ENCODE measurements at places on chromosomes 5 and 9.

GRCh38 chr9:899440-900184, 58.1 kb downstream of the DMRT1 start:
- DNase-seq: no peak

DNA sequence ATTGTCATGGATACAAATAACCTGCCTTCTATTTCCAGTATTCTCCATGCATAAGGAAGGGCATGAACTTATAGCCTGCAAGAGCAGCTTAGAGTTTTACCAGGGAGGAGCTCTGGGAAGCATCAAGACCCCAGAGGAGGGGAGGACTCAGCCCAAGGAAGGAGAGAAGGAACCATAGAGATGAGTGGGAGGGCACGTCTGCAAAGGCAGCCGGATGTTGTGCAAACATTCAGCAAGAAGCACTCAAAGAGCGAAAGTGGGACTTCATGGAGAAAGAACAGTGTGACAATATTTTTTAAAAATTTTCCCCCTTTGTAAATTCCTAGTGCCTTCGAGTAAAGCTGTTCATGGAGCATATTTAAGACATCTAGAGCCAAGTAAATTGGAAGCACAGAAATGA, 270.1 kb upstream of the PTGER4 start:
- DNase-seq: peak; percentile 27

DNA sequence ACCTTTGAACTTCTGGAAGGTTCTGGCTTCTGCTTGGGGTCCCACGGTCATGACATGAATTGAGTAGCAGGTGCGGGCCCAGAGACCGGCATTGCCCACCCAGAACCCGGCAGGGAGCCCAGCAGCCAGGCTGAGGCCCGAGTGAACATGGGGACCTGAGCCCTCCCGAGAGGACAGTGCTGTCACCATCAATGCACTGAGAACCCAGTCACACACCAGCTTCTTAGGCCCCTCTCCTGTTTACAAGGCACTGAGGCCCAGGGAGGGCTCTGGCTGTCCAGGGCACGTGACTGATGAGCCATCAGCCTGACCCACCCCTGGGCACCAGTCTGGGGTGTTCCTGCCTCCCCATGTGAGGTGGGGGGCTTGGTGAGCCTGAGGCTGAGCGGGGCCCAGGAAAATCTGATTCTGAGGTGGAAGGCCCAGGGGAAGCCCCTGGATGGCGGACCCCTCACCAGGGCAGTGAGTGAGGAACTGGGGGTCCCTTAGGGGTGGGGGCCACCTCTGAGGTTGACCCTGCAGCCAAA, 60.3 kb upstream of the RNU6ATAC start:
- DNase-seq: no peak

GRCh38 chr5:116159006-116159405, 74.2 kb downstream of the COMMD10 start:
- no peak for DNase-seq

GRCh38 chr5:5980538-5980895, 397.8 kb downstream of the MED10 start:
- no peak for DNase-seq

GRCh38 chr5:143248822-143249579, 154.5 kb downstream of the NR3C1 start:
- DNase-seq: no peak

DNA sequence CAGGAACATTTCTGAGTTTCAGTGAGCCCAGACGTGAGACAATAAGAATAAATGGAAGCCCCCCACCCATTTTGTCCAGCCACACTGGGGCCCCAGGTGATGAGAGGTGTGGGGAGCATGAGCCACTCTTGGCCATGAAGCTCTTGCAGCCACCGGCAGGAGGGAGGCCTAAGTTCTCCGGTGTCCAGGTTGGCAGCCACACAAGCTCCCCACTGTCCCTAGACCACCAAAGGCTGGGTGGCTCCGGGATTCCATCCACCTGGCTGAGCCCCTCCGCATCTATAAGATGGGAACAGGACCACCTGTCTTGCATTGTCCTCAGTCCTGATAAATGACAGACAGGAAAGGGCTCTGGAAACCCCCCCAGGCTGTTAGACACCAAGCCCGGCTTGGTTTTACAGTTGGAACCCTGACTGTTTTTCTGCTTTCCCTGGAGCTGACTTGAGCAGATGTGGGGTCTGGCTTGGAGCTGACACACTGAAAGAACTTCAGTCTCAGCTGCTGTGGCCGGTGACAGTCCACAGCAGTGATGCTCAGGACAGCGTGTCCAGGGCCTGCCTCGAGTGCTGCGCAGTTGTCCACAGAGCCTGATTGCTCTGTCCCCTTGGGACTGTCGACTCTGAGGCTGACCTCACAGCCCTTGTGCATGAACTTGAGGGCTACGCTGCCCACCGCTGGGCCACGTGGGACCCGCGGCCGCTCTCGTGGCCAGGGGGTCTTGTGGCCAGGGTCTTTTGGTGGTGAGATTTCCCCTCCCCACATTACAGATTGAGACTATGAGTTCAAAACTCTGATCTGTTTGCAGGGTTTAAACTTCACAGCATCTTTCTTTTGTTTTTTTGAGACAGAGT, 74.8 kb downstream of the PSMB7 start:
- DNase-seq: no peak

DNA sequence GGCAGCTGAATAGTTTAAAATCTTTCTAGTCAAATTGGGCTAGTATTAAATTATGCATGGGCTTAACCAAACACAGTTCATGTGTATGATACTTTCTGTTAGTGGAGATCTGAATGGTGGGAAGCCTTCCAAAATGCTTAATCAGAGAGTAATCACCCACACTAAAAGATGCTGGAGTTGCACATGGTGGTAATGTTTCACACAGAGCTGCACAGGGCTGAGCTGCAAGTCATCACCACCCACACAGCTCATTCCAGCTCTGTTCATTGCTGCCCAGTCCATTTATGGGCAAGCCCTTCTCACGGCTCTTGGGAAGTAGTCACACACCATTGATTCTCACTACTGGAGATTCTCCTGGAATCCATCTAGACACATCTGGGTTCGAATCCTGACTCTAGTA, 351.5 kb upstream of the KCNN2 start:
- DNase-seq: no peak

DNA sequence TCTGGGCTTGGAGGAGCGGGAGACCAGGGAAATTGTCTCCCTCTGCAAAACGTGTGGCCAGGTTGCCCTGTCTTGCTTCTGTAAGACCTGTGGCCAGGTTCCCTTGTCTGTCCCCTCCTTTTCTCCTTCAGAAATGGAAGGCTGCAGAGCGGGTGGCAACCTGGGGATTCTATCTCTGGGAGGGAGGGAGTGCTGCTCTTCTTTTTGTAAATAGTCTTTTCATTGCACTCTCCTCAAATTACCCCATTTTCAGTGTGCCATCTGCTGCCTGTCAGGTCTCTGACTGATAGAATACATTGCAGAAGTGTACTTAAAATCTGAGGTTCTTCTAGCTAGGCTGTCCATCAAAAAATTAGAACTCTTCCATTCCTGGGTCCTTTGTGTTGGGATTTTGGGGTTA, 126.0 kb downstream of the GABRB2 start:
- no peak for DNase-seq

- DNase-seq: no peak
These were observed 101.1 kb downstream of the FGF18 start for GRCh38 chr5:171520300-171521174.

DNA sequence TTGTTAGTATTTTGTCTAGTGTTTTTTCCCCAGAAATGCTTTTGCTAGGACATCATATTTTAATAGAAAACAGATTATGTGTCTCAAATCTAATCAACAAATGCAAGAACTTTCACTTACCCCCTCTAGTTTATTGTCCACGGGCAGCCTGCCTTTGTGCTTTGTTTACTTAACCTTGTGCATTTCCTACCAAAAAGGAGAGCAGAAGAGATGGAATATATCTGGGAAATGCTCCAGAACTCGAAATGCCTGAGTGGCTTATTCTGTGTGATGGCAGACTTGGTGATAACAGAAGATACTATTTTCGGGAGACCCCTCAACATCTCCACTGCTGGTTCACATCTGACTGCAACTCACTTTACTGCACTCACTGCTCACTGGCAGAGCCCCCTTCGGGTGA, 33.3 kb upstream of the SPDL1 start:
- no peak for DNase-seq

DNA sequence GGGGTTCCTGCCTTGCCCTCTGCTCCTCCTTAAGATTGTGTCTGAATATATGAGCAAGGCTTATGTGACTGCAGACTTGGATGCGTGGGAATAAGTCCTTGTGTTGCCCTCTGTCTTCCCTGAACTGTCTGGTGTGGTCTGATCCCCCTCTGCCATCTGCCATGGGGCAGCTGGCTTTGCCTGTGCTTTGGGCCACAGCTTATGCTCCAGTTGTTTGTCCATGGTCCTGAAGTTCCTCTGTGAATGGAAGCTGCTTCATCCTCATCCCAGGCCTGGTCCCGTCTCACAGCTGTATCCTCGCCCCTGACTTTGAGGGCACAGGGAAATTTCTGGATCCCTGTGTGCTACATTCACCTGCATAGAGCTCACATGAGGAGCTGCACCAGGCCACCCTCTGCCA, 14.7 kb downstream of the IL31RA start:
- no peak for DNase-seq

DNA sequence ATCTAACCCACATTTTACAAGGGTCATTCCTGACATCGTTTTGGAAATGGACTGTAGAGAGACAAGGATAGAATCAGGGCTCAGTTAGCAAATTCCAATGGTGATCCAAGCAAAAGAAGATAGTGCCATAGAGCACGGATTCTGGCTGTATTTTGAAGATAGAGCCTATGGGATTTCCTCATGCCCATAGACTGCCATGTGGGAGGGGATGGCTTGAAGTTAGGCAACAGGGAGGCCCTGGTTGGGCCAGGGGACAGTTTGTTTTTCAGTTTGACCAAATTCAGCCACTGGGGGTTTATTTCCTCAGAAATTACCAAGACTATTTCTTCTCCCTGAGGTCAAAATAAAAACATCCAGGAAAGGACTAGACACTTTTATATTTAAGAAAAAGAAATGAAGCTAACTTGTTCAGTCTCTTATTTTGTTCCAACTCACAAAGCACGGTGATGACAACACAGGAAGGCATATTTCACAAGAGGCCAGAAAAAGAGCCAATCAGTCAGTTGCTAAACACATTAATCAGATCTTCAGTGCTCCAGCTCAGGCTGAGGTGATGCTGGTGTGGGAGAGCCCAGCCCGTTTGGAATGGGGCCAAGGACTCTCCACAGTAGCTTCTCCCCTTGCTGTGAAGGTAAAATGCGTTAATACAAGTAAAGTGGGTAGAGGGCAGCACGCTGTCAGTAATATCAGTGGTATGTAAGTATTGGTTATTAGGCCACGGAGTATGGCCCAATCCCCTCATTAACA, 4.4 kb upstream of the DCTN4 start:
- DNase-seq: no peak

- DNase-seq: no peak
These were observed 38.6 kb downstream of the YTHDC2 start for GRCh38 chr5:113552137-113552536.

GRCh38 chr9:111179577-111179976, 141.3 kb upstream of the LPAR1 start:
- no peak for DNase-seq

DNA sequence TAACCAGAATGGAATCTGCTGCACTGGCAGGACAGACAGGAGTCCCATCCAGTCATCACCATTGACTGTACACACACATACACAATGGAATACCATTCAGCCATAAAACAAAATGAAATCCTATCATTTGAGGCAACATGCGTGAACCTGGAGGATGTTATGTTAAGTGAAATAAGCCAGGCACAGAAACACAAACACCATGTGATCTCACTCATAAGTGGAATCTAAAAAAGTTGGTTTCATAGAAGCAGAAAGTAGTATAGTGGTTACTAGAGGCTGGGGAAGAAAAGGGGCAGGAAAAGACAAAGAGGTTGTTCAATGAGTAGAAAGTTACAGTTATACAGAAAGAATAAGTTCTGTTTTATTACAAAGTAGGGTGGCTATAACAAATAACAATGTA, 884.0 kb upstream of the ACO1 start:
- no peak for DNase-seq

DNA sequence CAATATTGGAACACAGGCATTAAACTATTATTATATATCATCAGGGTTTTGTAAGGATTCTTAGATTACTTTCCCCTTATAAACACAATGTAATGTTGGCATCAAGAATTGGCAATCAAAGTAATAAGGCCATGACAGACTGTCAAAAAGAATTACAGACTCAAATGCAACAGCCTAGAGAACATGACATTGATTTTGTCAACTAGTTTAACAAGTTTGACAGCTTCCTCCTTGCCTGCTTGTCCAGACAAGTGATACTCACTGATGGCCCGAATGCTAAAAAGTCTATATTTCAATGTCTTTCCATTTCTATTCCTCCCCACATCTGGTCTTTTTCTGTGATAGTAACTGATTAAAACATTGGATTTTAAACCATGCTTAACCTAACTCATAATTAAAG, 6.4 kb upstream of the ANKRD31 start:
- DNase-seq: no peak

DNA sequence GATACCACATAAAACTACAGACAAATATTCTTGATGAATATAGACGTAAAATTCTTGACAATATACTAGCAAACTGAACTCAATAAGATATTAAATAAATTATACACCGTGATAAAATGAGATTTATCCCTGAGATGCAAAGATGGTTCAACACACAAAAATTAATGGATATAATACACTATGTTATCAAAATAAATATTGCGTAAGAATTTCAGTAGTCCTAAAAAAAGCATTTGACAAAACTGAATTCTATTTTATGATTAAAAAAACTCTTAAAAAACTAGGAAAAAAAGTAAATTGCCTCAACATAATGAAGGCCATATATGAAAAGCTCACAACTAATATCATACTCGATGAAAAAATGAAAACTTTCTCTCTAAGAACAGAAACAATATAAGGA, 472.3 kb upstream of the GRIA1 start:
- DNase-seq: no peak

DNA sequence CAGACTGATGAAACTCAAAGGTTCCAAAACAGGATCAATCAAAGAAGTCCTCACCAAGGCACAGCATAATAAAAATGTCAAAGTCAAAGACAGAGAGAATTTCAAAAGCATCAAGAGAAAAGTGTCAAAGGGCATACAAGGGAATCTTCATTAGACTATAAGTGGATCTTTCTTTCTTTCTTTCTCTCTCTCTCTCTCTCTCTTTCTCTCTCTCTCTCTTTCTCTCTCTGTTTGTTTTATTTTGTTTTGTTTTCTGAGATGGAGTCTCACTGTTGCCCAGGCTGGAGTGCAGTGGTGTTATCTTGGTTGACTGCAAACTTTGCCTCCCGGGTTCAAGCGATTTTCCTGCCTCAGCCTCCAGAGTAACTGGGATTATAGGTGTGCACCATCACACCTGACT, 148.3 kb upstream of the CD180 start:
- DNase-seq: no peak

DNA sequence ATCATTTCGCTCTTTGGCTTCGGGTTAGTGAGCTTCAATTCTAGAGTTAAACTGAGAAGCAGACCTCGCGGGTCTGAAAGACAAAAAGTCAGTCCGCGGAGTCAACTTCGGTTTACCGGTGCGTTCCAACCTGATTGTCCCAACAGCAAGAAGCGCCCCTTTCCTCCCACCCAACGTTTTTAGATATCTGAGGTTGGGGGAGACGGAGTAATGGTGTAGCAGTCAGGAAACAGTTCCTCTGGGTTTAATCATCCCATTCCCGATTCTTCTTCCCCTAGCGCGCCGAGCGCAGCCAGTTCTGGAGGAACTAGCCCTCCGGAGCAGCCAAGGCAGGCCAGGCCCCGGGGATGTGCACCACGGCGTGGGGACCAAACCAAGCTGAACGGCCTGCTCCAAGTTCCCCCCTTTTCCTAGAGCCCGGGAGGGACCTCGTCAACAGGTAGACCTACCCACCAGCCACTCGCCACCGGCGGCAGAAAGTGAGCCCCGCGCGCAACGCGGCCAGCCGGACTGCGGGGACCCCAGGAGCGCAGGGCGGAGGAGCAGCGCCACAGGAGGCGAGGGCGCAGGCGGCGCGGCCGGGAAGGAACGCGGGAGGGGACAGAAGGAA, 622 bp upstream of the ISL1 start:
- no peak for DNase-seq
